ENCODE measurements at places on chromosomes 16 and 17.

- DNase-seq, result no peak
- no peaks in the 10 kb centered on the region for H3K36me3 ChIP-seq
- H3K27me3 ChIP-seq, result no peaks in the 10 kb centered on the region
- no peaks in the 10 kb centered on the region for H3K4me1 ChIP-seq
- no peak overlapping the region for H3K27ac ChIP-seq
Observed at GRCh38 chr16:14061732-14062259, 9.3 kb upstream of the MRTFB start.

DNA sequence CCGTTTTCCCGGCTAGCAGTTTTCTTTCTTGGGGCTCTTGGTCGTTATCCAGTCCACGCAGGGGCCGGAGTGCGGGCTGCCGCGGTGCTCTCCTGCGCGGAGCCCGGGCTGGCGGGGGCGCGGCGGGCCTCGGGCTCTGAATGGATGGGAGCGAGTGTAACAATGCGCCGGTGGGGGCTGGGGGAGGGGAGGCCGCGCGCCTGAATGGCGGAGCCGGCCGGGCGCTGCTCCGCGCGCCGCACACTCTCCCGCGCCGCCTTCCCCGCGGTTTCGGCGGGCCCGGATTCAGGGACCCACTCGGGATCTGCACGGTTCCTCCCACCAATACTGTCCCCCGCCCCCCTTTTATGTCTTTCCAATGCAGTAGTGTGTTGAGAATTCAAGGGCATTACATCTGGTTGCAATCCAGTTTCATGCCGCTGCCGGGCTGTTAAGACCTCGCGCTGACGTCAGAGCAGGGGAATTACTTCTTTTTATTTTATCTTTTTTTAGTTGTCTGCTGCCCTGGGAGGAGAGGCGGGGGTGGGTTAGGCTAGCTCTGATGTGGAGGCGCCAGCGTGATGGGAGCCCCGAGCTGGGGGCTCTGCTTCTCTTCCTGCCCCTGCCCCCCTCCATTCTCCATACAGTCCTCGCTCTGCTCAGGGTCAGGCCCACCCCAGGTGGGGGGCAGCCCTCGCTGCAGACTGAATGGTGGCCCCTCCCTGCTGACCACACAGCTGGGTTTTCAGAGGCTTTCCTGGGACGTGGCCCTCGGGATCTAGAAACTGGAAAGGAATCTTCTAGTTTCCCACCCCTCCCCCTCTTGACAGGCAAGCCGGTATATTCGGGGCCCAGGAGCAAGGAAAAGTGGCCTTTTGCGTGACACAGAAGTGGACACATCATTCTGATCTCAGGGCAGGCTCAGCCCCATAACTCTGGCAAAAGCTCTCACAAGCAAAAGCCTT lies 1.8 kb downstream of the RAI1 start:
- peak overlapping the region; percentile 88 for H3K27ac ChIP-seq
- H3K36me3 ChIP-seq, result no peaks in the 10 kb centered on the region
- DNase-seq, result peak; percentile 64

DNA sequence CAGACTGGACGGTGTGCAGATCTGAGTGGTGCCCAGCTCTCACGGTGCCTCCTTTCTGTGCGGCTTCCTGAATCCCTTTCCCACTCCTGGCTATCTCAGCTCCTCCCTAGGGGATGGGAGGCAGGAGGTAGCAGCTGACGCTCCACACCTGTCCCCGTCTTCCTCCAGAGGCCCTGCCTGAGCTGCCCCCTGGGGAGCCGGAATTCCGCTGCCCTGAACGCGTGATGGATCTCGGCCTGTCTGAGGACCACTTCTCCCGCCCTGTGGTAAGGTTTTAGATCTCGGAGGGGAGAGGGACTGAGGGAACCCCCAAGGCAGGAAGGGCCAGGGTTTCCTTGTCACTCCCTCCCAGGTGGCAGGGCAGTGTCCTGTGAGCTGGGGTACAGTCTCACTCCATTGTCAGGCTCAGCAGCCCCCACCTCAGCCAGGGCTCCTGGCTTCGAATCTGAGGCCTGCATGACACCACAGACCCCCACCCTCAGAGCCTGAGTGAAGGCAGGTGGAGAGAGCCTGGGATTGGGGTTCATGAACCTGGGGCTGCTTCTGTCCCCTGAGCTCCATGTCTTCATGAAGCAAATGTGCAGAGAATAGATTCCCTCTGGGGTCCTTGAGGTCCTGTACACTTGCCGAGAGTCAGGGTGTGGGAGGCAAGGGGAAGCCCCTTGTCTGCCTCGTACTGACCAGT lies 6.6 kb downstream of the DEF8 start:
- H3K36me3 ChIP-seq, result no peaks in the 10 kb centered on the region
- H3K4me3 ChIP-seq, result no peak overlapping the region
- no peak for DNase-seq
- H3K27ac ChIP-seq, result no peak overlapping the region
- H3K4me1 ChIP-seq, result no peaks in the 10 kb centered on the region

GRCh38 chr16:75555213-75555706 lies 792 bp downstream of the TMEM231 start:
- peak overlapping the region; percentile 77 for H3K27ac ChIP-seq
- peak; percentile 40 for DNase-seq
- H3K4me1 ChIP-seq, result no peaks in the 10 kb centered on the region
- no peaks in the 10 kb centered on the region for H3K36me3 ChIP-seq
- H3K4me3 ChIP-seq, result peak overlapping the region; percentile 72

GRCh38 chr17:5562661-5563360 lies 21.5 kb downstream of the NLRP1 start:
- H3K27me3 ChIP-seq, result no peaks in the 10 kb centered on the region
- H3K4me3 ChIP-seq, result no peak overlapping the region
- no peak overlapping the region for H3K27ac ChIP-seq
- H3K36me3 ChIP-seq, result peaks cover 7% of the 10 kb centered on the region

DNA sequence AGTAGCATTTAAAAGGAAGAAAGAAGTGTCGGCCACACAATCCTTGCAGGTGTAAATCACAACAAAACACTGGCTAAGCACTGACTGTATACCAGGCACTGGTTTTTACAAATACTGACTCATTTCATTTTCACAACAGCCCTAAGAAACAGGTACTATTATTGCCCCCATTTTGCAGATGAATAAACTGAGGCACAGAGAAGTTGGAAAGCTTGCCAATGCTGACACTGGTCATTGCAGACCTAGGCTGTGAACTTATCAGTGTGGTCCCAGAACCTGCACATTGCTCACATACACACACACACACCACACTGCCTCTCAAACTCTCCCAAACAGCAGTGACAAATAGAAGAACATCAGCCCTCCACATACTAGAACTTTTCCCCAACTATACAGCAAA lies 37.6 kb downstream of the CDYL2 start:
- H3K4me1 ChIP-seq, result no peaks in the 10 kb centered on the region
- DNase-seq, result no peak
- no peaks in the 10 kb centered on the region for H3K36me3 ChIP-seq
- H3K27ac ChIP-seq, result no peak overlapping the region
- no peaks in the 10 kb centered on the region for H3K27me3 ChIP-seq

DNA sequence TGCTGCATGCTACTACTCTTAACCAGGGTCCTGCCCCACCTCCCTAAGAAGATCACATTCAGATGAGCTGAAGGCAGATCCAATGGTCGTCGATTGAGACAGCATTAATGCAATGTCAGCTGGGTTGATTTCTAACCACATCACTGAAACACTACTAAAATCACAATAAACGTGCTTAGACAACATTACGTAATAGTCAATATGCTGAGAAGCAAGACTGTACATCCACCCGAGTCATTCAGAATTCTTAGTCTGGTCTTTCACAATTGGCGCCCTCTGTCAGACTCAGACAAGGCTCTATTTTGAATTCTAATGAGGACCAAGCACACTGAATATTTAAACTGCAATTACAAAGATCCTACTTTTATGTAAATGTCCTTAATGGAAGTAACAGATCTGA lies 205.2 kb downstream of the STX8 start:
- H3K27me3 ChIP-seq, result no peaks in the 10 kb centered on the region
- H3K36me3 ChIP-seq, result no peaks in the 10 kb centered on the region
- H3K27ac ChIP-seq, result no peak overlapping the region
- no peak overlapping the region for H3K4me3 ChIP-seq

DNA sequence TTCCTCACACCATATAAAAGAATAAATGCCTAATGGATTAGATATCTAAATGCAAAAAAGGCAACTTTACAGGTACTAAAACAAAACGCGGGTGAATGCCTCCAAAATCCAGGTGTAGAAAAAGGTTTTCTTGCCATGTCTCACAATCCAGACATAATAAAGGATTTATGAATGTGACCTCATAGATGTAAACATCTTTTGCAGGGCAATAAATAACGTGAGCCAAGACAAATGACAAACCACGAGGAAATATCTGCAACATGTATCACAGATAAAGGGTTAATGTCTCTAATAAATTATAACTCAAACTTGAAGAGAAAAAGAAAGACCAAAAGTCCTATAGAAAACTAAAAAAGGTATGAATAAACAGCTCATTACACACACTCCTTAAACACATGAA lies 180.7 kb downstream of the PARN start:
- no peaks in the 10 kb centered on the region for H3K36me3 ChIP-seq
- H3K27ac ChIP-seq, result no peak overlapping the region
- H3K4me3 ChIP-seq, result no peak overlapping the region
- H3K4me1 ChIP-seq, result no peaks in the 10 kb centered on the region
- no peaks in the 10 kb centered on the region for H3K27me3 ChIP-seq

DNA sequence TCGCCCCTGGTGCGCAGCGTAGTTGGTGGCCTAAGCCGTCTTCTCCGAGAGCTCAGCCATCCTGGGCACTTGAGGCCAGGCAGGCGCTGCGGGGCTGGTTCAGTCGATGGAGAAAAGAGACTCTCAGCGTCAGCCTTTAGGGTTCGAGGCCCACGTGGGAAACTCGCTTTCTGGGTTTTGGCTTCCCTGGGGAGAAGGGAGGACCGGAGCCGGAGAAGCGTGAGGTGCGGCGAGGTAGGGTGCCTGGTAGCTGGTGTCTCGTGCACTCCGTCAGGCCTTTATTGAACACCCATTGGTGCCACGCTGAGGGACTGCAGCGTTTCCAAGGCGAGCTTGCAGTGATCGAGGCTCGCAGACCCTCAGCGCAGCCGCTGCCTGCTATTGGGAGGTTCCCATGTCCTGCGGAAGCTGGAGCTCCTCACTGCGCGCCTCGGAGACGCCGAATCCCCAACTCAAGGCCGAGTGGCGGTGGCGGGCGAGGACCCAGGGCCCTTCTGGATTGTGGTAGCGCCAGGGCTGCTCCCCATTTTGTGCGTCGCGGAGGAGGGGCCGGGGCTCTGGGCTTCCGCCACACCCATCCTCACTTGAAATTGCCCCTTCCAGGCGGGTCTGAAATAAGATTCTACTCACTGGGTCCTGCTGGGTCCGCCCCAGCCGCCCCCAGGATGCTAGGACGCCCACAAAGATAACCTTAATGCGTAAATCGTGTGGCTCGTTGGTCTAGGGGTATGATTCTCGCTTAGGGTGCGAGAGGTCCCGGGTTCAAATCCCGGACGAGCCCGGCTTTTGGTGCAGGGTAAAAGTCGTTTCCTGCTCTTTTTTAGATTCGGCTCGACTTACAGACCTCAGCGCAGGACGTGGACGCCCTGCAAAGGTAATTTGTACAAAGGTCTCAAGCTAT lies 1.2 kb downstream of the OR1F1 start:
- DNase-seq, result no peak
- H3K4me3 ChIP-seq, result peak overlapping the region; percentile 12
- H3K4me1 ChIP-seq, result no peaks in the 10 kb centered on the region
- H3K27ac ChIP-seq, result no peak overlapping the region
- H3K27me3 ChIP-seq, result peaks cover 87% of the 10 kb centered on the region

DNA sequence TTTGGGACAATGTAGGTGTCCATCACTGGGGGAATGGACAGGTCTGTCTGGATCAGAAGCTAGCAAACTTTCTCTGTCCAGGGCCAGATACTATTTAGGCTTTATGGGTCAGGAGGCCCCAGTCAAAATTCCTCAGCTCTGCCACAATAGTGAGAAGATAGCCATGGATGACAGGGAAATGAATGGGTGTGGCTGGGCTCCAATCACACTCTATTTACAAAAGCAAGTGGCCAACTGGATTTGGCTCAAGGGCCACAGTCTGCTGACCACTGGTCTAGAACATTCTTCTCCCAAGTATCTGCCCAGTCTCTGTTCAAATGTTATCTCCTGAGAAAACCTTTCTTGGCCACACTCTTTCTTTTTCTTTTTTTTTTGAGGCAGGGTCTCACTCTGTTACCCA lies 339.9 kb downstream of the SOX9 start:
- no peak overlapping the region for H3K4me3 ChIP-seq
- DNase-seq, result no peak
- no peak overlapping the region for H3K27ac ChIP-seq
- H3K27me3 ChIP-seq, result no peaks in the 10 kb centered on the region
- peaks cover 5% of the 10 kb centered on the region for H3K4me1 ChIP-seq

- H3K27ac ChIP-seq, result no peak overlapping the region
- H3K36me3 ChIP-seq, result no peaks in the 10 kb centered on the region
- DNase-seq, result no peak
Observed at GRCh38 chr17:79212149-79213087, 137.8 kb downstream of the ENGASE start.

DNA sequence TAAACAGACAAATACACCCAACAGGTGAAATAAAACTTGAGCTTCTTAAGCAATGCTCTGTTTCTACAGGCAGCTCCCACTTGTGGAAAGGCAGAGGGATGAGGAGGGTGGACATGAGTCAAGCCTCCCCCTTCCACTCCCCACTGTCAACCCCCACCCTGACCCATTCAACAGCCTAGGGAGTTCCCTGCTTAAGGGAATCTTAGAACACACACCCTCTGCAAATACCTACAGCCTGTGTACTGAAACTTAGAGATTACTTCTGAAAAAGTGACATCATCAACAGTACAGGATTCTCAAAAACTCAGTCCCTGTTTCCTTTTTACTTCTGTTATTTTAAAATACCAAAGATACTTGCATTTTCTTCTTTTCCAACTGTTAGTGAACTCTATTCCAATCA lies 345.4 kb downstream of the SOX9 start:
- H3K27me3 ChIP-seq, result no peaks in the 10 kb centered on the region
- DNase-seq, result peak; percentile 60
- peak overlapping the region; percentile 28 for H3K4me3 ChIP-seq
- no peaks in the 10 kb centered on the region for H3K36me3 ChIP-seq
- H3K27ac ChIP-seq, result peak overlapping the region; percentile 52
- peaks cover 30% of the 10 kb centered on the region for H3K4me1 ChIP-seq

GRCh38 chr17:6780886-6781285 lies 4.9 kb downstream of the FBXO39 start:
- H3K27me3 ChIP-seq, result peaks cover 9% of the 10 kb centered on the region
- H3K4me1 ChIP-seq, result no peaks in the 10 kb centered on the region
- H3K27ac ChIP-seq, result no peak overlapping the region
- no peaks in the 10 kb centered on the region for H3K36me3 ChIP-seq

DNA sequence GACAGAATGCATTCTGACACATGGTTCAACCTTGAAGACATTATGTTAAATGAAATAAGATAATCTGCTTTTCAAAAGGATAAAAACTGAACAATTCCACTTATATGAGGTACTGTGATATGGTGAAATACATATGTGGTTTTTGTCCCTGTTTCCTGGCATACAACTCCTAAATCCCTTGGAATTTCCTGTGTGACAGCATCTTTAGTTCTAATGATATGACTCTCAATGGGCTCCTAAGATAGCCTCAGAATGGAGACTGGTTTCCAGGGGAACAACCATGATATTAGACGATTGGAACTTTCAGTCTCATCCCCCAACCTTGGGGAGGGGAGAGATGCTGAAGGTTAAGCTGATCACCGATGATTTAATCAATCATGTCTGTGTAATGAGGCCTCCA lies 37.7 kb upstream of the PHLPP2 start:
- H3K27ac ChIP-seq, result no peak overlapping the region
- H3K4me1 ChIP-seq, result no peaks in the 10 kb centered on the region

GRCh38 chr17:7203391-7203790 lies 16.2 kb downstream of the DLG4 start:
- H3K4me1 ChIP-seq, result no peaks in the 10 kb centered on the region
- DNase-seq, result no peak

GRCh38 chr17:6471531-6472465 lies 27.5 kb downstream of the PIMREG start:
- no peaks in the 10 kb centered on the region for H3K4me1 ChIP-seq
- no peaks in the 10 kb centered on the region for H3K36me3 ChIP-seq
- H3K27ac ChIP-seq, result no peak overlapping the region
- H3K27me3 ChIP-seq, result peaks cover 43% of the 10 kb centered on the region
- no peak overlapping the region for H3K4me3 ChIP-seq
